Hematopoietic multipotent progenitor cell treated with erythropoietin and hydrocortisone succinate and interleukin-3 and kit ligand, for 8 days (in vitro differentiated cells): ENCODE measurements at places on chromosomes 13 and 19.

DNA sequence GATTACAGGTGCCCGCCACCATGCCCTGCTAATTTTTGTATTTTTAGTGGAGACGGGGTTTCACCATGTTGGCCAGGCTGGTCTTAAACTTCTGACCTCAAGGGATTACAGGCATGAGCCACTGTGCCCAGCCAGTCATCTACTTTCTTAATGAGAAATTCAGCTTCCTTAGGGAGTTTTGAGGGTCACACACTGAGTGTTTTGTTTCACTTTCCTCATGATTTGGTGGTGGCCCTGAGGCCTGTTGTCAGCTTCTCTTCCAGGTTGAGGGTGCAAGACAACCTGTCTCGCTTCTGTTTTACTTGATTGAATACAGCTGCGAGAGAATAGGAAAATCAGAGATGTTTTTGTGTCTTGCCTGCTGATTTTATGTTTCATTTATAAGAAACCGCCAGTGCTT is 9.9 kb downstream of the FRY start:
- DNase-seq = no peak

GRCh38 chr13:93522501-93522900 is 295.9 kb downstream of the GPC6 start:
- DNase-seq = no peak

- peak; percentile 63 for DNase-seq
These were observed 7.8 kb upstream of the C19orf84 start for GRCh38 chr19:51398096-51398704.

DNA sequence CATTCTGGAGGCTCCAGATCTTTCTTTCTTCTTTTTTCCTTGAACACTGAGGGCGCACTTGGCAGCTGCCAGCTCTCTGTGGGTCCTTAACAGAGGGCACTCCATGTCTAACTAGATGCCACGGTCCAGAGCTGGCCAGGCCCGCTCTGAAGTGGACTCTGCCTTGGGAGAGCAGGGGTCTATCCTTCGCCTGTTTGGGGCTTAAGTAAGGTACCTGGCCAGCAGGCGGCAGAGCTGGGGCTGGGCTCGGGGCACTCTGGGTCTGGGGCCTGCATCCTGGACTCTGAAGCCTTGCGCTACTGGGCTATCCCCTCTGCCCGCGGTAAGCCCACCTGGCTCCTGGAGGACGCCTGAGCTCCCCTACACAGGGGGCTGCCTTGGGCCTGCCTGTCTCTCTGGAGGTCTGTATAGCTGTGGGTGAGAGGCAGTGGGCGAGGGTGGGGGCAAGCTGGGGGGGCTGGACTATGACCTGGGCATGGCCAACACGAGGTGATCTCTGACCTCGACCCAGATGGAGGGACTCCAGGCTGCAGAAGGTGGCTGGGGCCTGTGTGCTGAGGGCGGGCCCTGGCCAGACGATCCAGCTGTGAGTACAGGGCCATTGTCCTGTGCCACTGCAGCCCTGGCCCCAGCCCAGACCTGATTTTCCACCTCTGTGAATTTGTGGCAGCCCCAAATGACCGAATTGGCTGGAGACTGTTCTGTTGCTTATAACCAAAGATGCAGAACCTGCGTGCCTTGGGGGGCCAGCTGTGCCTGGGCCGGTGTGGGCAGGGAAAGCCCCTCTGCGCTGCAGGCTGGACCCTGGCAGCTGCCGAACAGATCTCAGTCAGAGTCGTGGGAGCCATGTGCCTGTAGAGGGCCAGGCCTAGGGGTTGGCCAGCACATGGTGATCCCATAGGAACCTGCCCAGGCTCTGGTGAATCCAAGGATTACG is 26.5 kb downstream of the CEBPG start:
- no peak for DNase-seq

GRCh38 chr19:13841086-13841961 is 35.6 kb upstream of the NANOS3 start:
- peak; percentile 66 for DNase-seq

- DNase-seq = no peak
These were observed 2.8 kb upstream of the ZNF600 start for GRCh38 chr19:52789440-52789839.

GRCh38 chr19:39582442-39582841 is 19.9 kb upstream of the LGALS13 start:
- no peak for DNase-seq

- no peak for DNase-seq
These were observed 257.9 kb downstream of the KLF12 start for GRCh38 chr13:73876323-73876722.

GRCh38 chr13:72850959-72851677 is 69.2 kb downstream of the PIBF1 start:
- no peak for DNase-seq

DNA sequence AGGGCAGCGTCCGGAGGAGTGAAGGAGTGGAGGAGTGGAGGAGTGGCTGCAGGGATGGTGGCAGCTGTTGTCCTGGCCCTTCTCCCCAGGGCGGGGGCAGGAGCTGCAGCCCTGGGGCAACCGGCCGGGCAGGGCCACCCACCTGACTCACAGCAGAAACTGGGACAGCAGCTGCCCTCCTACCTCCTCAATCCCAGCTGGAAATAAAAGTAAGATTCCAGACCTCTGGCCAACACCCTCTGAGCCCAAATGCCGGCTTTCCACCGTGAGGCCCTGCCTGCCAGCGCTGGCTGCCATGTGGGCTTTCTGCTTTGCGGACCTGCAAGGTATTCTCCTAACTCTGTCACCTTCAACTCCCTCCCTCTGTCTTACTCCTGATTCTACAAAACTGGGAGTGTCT is 3.3 kb upstream of the CLPP start:
- no peak for DNase-seq

DNA sequence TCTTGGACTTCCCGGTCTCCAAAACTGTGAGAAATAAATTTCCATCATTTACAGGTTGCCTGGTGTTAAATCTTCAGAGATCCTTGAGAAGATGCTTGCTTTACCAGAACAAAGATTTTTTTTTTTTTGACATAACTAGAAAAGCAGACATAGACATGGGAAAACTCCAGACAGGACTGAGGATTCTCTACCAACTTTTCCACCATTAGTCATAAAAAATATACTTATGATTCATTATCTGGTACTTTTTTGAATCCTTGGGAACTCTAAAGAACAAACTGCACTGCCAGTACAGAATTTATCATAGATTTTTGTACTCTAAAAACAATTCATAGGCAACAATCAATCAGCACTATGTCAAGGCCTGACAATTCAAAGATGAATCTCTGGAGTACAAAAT is 487.6 kb downstream of the EFNB2 start:
- no peak for DNase-seq

- no peak for DNase-seq
These were observed 95.7 kb downstream of the GPR12 start for GRCh38 chr13:26664876-26665275.

DNA sequence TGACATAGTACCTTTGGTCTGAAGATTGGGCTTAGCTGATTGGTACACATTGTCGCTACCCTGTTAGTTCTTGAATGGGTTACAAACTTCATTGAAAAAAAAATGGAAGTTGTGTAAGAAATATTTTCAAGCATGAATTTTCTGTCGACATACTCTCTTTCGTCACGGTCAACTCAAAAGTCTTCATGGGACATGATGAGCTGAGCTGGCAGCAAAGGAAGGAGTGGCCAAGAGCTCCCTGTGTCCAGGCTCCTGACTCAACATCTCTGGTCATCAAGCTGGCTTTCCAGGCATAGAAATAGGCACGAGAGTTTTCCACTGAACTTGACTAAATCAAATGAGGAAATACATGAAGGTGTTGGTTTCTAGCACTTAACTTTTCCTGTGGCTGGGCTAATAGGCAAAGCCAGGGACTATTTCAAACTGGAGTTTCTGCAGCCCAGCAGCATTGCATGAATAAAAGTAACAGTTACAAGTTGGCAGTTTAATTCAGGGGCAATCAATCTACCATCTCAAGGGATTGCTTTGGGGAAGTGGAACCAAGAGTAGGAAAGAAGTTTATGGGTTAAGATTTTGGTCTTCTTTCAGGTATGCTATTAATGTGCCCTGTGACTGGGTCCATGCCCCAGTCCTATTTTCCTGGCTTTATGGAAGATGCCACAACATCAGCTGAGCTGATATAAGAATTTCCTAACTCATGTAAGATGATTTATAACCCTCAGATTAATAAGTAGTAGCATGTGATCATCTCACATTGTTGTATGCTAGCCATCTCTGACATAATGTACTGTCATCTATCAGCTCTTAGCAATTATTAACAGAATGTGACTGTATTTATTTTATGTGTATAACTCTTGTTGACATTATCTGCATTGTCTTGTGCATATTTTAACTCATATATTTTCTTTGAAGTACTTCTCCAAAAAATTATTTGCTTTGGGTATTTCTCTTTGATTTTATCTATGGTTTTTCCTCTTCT is 385.8 kb downstream of the DLEU7 start:
- DNase-seq = no peak

DNA sequence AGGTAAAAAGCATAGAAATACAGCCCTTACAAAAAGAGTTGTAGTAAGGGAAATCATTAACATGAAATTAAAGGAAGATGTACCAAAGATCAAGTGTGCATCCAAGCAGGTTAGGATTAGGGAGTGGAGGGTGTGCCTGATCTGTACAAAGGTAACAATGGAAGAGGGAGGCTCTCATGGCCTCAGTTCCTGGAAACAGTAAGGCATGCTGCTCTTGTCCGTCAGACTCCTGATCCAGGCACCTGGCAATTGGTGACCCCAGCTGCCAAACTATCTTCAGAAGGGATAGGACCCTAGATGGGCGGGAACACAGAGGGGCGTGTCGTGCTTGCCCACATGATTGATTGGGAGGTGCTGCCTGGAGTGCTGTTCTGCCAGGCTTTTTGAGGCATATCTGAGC is 4.5 kb downstream of the TEX26 start:
- DNase-seq = no peak

- DNase-seq = no peak
These were observed 4.6 kb upstream of the CDC16 start for GRCh38 chr13:114230117-114230516.

GRCh38 chr19:18457483-18458331 is 19.8 kb upstream of the ISYNA1 start:
- no peak for DNase-seq

- DNase-seq = no peak
These were observed 1893.9 kb downstream of the PCDH9 start for GRCh38 chr13:65336087-65336749.

GRCh38 chr13:36806102-36806501 is 12.9 kb upstream of the RFXAP start:
- DNase-seq = no peak

GRCh38 chr13:86946734-86947133 is 724.4 kb upstream of the SLITRK5 start:
- no peak for DNase-seq

DNA sequence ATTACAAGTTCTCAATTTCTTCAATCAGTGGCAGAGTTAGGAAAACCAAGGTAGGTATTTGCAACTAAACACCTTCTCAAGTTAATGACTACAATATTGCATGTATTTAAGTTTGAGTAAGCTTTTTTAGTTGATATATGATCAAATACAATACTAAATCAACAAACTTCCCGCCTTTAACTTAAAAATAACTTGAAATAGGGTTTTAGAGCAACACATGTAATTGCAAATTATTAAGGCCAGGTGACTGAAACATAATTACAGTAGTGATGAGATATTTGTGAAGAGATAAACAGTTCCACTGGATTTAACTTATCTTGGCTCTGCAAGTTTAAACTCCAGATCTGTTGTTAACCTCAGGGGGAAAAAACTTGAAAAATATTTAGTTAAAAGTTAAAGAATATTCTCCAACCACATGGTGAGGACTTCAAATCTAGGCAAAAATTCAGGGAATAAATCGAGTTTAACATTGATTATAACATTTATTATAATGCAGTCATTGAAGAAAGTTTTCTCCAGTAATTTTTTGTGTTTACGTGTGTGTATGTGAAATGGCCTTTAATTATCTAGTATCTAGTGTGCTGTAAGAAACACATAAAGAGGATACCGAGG is 3.6 kb downstream of the DACH1 start:
- DNase-seq = peak; percentile 9

DNA sequence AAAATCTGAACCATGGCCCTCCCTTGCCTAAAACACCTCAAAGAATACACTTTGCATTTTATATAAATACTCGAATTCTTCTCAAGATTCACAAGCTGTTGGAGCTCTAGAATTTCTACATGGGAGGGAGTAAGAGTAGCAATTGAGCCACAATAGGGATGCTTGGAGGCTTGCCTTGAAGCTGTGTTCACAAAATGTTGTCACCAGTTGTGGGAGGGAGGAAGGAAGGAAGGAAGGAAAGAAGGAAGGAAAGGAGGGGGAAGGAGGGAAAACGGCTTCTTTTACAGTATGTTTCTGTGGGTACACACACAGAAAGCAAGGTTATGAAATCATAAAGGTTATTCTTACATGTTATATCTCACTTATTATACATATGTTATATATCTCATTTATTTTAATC is 128.6 kb upstream of the PEG3 start:
- no peak for DNase-seq

DNA sequence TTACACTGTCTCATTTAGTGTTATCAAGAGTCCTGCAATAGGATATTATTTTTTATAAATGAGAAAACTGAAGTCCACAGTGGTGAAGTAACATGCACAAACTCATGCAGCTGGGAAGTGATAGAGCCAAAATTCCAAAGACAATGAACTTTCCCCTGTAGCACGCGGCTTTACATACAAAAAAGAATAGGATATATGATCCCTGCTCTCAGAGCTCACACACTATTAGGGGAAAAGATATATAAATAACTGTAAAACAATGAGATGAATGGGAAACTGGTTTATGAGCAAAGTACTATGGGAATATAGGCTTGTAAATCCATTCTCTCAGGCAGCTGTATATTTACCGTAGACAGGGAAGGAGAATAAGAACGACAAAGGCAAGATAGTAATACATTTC is 39.7 kb downstream of the THSD1 start:
- no peak for DNase-seq

- no peak for DNase-seq
These were observed 287.5 kb downstream of the ATP8A2 start for GRCh38 chr13:25659091-25659795.

- peak; percentile 6 for DNase-seq
These were observed 776.4 kb upstream of the ATXN8OS start for GRCh38 chr13:69331245-69331644.

- DNase-seq = no peak
These were observed 245.0 kb upstream of the SERP2 start for GRCh38 chr13:44128552-44129001.

DNA sequence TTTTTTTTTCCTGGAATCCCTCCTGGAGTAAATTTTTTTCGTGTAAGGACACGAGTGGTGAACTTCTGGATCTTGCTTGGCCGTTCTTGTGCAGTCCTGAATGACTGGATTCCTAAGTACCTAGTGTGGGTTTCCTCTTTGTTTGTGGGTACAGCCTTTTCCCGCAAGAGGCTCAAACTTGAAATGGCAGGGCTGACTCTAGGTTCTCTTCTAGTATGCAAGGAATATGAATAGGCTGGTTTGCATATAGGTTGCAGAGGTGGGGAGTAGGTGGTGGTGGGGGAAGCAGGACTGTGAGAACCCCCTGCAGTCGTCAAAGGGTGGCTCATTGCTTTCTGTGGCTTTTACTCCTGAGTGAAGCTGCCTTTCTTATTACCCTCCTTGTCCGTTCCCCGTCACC is 13.6 kb downstream of the UBAC2 start:
- DNase-seq = no peak
